ENCODE measurements at places on chromosomes 3 and 15.

- no peak for DNase-seq
Observed at GRCh38 chr3:41224120-41224806, 25.0 kb downstream of the CTNNB1 start.

DNA sequence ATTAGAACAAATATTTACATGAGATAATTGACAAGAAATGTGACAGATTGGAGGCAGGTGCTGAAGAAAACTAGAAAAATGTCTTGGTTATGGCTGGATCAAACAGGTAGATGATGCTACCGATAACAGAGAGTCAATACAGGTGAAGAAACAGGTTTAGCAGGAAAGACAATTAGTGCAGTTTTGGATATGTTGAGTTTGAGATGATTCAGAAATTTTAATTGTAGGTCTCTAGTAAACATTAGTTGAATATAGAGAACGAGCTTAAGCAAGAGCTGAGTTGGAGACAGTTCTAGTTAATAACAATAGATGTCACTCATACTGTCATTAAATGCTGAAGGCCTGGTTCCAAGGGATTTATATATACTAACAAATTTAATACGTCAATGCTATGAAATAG, 524.4 kb downstream of the NSUN3 start:
- DNase-seq, result no peak

- DNase-seq, result no peak
Observed at GRCh38 chr3:158560979-158561378, 10.0 kb upstream of the MLF1 start.

DNA sequence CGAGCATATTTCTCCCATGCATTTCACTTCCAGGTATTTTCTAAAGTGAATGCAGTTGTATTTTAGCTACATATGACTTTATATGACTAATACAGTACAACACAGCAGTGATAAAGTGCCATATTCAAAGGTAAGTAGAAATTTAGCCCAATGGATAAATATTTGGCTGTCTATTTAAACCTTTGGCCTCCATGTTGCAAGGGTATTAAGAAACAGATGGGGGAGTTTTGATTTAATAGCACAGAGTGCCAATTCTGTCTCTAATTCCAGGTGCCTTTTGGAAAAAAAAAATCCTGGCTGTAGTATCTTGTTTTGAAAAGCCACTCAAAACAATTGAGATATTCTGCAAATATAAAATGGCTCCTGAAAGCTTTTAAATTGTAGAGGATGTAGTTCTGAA, 44.9 kb upstream of the SGO1 start:
- no peak for DNase-seq

DNA sequence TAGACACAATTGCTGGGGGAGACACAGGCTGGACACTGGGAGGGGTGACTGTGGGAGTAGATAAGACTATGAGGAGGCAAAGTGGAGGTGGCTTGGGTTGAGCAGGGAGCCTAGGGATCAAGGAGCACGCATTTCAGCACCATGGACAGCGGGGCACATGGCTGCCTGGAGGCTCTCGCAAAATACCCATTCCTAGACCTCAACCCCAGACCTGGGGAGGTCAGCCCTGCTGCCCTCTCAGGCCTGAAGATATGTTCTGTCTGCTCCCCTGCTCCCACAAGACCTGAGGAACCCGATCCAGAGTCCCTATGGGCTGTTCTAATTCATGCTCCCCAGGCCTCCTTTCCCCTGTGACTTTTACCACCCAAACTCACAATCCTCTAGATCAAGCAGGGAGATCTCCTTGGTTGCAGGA, 16.0 kb upstream of the CPEB1 start:
- DNase-seq, result no peak

GRCh38 chr3:166248784-166249183, 411.6 kb upstream of the BCHE start:
- DNase-seq, result no peak

DNA sequence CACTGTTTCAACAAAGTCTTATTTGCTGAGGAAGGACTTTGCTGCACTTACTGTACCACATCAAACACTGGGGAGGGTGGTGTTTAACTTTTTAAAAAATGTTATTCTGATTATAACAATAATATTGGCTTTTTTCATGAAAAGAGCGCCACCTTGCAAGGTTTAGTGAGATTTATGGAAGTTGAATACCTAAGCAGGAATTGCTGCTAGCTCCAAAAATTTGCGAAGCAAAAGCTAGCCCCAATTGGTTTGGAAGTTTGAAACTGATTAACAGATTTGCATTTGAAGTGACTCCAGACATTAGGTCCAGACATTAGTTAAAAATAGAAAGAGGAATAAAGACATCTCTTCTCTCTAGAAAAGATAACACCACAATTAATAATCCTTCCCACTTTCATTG, 6.7 kb downstream of the ZIC1 start:
- no peak for DNase-seq

- DNase-seq, result no peak
Observed at GRCh38 chr15:65927545-65927944, 58.3 kb downstream of the RAB11A start.

GRCh38 chr15:79820820-79821219, 76.0 kb downstream of the MTHFS start:
- no peak for DNase-seq

GRCh38 chr15:100939791-100940190, 20.6 kb downstream of the LRRK1 start:
- no peak for DNase-seq

GRCh38 chr3:178260887-178261565, 275.2 kb upstream of the KCNMB2 start:
- DNase-seq, result no peak

- DNase-seq, result no peak
Observed at GRCh38 chr3:152283492-152284381, 15.0 kb downstream of the MBNL1 start.

DNA sequence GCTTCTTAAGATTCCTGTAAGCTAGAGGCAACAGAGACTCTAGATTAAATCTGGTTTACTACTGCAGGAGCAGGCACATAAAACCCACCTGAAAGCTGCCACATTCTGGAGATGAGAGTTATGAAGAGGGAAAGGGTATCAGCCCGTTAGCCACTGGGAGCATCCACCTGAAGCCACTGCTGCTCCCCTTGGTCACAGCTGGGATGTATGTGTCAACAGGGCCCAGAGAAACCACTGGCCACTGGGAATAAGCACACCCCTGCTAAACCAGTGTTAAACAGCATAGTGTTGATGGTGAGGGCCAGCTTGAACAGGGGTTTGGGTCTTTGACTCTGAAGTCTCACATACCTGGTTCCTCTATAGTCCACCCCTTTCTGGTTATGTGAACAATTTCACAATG, 10.9 kb downstream of the SLCO2A1 start:
- DNase-seq, result no peak

DNA sequence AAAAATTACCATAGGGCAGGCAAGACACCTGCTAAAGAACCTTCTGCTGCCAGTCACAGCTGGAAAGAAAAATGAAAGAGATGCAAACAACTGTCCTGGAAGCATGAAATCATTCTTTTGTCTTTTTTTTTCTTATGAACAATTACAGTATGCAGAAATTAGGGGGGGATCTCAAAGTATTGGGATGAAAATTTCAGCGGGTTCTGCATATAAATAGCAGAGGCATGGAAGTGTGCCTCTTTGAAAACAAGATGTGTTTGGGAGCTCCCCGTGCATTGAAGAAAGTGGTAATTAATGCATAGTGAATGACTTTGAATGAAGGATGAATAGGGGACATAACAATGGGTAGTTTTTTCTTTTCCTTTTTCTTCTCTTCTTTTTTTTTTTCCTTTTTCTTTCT, 431.2 kb downstream of the SOX2 start:
- DNase-seq, result no peak

DNA sequence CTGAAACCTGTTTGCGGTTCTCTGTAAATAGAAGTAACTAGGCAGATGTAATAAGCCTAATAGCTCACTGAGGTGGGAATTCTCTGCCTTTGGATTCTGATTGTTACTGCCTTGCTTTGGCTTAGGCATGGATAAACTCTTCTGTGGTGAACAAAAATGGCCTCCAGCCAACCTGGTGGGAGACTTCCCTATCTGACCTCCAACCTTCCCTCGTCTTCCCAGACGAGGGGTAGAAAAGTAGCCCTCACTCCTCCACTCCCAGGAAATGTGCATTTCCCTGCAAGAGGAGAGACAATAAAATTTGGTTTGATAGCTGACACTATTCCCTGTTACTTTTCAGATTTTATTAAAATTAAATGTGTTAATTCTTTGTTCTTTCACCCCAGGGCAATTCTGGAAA, 606 bp upstream of the CD96 start:
- DNase-seq, result no peak

GRCh38 chr3:177673112-177673914, 476.0 kb upstream of the TBL1XR1 start:
- no peak for DNase-seq

DNA sequence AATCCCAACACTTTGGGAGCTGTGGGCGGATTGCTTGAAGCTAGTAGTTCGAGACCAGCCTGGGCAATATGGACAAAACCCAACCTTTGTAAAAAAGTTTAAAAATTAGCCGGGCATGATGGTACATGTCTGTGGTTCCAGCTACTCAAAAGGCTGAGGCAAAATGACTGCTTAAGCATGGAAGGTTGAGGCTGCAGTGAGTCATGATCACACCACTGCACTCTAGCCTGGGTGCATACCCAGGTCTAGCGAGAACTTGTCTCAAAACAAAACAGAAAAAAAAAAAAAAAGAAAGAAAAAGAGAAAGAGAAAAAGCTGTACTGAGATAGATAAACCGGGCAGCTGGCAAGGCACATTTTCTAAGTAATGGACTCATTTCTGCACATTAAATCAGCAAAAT, 10.6 kb downstream of the ARPP19 start:
- DNase-seq, result no peak

DNA sequence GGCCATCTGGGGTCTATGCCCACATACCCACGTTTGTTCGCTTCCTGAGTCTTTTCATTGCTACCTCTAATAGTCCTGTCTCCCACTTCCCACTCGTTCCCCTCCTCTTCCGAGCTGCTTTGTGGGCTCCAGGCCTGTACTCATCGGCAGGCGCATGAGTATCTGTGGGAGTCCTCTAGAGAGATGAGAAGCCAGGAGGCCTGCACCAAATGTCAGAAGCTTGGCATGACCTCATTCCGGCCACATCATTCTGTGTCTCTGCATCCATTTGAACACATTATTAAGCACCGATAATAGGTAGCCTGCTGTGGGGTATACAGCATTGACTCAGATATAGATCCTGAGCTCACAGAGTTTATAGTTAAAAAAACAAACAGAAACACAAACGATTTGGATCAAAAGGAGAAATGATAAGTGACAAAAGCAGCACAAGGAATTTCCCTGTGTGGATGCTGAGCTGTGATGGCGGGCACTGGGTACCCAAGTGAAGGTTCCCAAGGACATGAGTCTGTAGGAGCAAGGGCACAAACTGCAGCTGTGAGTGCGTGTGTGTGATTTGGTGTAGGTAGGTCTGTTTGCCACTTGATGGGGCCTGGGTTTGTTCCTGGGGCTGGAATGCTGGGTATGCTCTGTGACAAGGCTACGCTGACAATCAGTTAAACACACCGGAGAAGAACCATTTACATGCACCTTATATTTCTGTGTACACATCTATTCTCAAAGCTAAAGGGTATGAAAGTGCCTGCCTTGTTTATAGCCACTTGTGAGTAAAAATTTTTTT, 35.9 kb downstream of the NR1I2 start:
- no peak for DNase-seq

DNA sequence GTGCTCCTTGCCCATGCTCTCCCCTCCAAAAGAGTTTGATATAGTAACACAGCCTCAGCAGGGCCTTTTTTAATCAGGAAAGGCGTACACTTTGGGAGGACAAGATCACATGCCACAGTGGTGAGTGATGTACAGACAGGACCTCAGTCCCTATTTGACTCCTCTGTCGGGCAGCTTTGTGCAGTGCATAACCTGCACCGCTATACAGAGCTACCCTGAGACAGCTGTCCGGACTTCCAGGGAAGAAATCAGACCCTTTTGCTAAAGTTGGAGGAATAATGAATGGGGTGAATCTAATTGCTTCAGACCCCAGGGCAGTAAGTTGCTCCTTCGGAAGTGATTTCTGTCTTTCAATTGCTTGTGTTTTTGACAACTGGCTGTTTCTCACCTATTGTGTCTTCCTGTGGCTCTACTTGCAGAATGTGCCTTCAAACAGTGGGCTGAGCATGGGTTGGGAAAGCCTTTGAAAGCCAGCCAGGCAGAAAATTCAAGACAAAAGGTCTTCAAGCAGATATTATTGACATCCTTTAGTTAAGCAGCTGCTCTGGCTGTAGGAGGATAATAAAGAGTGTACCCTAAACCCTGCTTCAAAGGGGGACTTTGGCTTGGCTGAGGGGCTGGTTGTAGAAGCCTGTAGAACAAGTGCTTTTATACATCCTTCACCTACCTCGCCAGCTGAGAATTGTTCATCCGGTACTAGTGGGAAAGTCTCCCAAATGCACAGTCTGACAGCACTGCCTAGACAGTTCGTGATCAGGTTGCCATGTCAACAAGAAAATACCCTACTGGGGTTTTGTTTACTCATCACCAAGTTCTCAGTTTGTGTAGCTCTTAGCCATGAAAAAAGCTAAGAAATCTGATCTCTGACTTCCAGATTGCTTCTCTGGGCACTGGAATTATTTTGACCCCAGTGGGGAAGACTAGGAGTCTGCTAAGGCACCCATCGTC, 35.1 kb downstream of the SNTN start:
- DNase-seq, result no peak

GRCh38 chr3:146796078-146796477, 190.9 kb upstream of the PLSCR5 start:
- DNase-seq, result no peak

DNA sequence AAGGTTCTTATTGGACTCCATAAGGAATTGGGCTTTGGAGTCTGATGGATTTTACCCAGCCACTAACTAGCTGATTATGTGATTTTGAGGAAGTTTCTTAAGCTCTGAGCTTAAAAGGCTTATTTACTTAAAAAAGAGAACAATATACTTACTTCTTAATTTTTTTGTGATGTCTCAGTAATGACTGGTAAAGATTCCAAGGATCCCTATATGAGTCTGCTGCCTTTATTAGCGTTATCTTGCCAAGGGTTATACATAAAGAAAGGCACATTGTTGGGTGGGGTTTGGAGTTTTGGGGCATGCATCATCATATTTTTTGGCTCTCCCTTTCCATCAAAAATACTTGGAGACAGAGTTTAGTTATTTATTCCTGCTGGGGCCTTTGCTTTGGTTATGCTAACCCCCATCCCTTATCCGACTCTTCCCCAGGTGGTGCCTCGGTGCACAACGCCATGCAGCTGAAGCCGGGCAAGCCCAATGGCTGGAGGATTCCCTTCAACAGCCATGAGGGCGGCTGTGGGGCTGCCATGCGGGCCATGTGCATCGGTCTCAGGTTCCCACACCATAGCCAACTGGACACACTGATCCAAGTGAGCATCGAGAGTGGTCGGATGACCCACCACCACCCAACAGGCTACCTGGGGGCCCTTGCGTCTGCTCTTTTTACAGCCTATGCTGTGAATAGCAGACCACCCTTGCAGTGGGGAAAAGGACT, 6.7 kb downstream of the ADPRH start:
- DNase-seq, result no peak

GRCh38 chr15:33600212-33600611, 289.4 kb downstream of the RYR3 start:
- DNase-seq, result no peak

DNA sequence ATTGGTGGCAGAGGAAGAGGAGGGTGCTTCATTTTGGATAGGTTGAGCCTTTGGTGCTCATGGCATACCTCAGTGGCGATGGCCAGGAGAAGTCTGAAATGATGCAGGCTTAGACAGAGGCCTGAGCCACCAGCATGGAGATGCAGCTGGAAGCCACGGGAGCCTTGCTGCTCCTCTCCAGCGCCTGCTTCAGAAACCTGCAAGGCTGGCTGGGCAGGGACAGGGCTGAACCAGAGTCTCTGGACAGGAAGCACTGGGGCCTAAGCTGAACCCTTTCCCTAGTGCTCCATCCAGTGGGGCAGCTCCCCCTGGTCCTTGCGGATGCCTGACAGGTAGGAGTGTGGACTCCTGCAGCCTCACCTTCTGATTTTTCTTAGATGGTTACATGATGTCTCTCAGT, 36.7 kb upstream of the ADCY5 start:
- no peak for DNase-seq
